ENCODE measurements at places on chromosomes 6 and 20.
A peak's percentile ranks its signal among the peaks of the same experiment; 100 is the strongest.

- DNase-seq: no peak
Measured at GRCh38 chr6:80316686-80317231, 210.3 kb downstream of the BCKDHB start.

- DNase-seq: no peak
Measured at GRCh38 chr20:33490023-33490933, at the start of gene CBFA2T2. Gene CBFA2T2, plus strand, starts transcription at chr20:33490096. Its CDS starts 172 bp downstream, at chr20:33490268.

- peak; percentile 60 for DNase-seq
Measured at GRCh38 chr6:97705568-97705967, 422.6 kb upstream of the MMS22L start.

- DNase-seq: no peak
Measured at GRCh38 chr6:76881414-76881813, 581.9 kb downstream of the HTR1B start.

DNA sequence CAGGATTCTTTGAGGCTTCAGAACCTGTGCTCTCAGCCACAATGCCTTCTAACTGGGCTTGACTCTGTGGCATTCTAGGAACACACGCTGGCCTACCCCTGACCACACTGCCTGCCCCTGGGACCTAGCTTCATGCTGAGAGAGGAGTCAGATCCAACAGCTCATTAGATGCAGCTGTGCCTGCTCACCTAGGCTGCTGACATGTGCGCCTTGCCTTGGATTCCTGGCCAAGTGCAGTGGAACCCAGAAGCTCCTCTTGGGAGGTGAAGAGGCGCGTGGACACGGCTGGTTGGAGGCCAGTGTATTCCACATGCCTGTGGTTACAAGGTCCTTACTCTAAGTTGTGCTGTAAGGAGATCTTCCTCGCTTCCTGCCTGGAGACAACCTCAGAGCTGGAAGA is 24.7 kb upstream of the KCNK16 start:
- DNase-seq: no peak

DNA sequence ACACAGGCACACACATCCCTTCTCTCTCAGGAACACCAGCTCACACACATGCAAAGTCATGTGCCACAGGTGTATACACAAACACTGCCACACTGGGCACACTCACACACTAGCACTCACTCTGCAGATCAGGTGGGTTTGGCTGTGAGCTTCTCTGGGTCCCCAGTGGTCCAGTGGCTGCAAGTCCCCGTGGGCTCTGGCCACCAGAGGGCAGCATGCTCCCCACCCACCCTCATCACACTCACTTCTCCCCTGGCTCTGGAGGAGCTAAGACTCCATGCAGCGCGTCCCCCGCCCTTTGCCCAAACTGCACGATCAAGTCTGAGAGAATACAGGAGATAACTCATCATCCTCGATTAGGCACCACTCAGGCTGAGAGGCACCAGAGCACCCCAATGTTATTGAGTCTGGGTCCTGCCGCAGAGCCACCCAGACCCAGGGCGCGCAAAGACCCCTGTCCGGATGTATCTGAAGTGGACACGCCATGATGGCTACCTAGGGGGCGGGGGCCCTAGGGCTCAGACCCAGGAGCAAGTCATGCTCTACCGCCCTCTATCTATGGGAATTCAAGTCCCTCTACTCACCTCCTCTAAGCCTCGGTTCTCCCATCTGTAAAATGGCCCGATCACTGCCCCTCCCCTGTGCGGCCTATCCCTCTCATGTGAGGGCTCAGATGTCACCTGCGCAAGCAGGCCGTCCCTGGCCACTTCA is 90.5 kb downstream of the GRM4 start:
- peak; percentile 92 for DNase-seq

DNA sequence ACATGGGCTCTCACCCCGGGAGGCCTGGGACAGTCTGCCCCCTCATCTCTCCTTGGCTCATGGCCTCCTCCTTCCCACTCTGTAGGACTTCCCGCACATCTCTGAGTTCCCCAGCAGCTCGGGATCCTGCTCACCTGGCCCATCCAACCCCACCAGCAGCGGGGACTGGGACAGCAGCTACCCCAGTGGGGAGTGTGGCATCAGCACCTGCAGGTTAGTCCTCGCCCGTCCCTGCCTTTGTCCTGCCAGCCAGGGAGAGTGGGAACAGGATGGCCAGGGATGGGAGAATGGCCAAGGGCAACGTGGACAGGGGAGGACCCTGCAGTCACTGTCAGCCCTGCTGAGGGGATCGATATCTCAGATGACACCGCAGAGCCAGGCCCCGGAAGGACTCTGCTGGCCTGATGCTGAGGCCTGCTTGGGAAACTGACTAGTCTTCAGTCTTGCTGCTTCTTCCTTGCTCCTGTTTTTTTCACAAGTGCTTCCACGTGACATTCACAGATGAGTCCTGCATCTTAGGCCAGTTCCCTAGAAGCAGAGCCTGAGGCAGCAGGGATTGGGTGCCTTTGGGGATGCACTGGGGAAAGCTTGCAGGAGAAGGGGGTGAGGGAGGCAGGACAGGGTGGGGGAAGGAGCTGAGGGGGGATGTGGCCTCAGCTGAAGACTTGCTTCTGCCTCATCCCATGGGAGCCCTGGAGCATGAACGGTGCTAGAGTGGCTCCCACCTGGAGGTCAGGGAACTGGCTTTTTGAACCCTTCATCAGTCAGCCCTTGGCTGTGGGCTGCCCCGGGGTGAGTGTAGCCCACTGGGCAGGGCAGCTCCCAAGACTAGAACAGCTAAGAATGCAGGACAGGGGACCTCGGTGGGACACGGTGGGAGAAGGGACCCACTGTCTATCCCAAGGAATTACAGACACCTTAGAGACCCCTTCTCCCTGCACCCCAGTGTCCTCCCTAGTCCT is 120.1 kb downstream of the JPH2 start:
- peak; percentile 30 for DNase-seq

DNA sequence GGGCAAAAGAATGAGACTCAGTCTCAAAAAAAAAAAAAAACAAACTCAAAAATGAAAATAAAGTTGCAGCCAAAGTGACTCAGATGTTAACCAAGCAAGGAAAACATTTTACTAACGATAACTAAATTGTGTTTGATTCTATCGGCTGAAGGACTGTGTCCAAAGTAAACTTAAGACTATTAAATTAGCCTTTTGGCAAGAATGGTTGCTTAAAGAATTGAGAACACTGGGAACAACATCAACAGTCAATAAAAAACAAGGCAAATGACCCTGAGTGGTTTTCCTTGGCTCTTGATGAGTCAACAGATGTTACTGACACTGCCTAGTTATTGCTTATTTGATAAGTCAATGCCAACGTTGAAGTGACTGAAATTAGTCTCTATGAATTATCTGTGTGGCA is 36.7 kb downstream of the POU3F2 start:
- no peak for DNase-seq

GRCh38 chr6:68343901-68344300 is 291.2 kb upstream of the ADGRB3 start:
- DNase-seq: peak; percentile 86

- DNase-seq: peak; percentile 87
Measured at GRCh38 chr20:47220161-47220582, 136.3 kb downstream of the ZMYND8 start.

- DNase-seq: no peak
Measured at GRCh38 chr6:44497807-44498206, 110.3 kb downstream of the CDC5L start.

DNA sequence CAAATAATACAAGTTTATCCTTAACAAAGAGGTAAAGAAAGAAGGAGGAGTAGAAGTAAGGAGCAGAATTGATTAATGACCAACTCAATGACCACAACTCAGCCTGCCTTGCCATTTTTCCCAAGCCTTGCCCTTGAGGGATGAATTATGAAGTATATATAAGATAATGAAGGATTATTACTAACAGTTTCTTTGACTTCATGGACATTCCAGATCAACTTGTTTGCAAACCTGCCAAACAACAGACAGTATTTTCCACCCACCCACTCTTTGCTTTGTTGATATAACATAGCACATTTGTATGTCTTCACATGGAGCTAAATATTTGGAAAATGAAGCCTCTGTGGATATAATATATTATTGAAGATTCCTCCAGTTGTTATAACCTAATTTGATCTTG is 9.9 kb upstream of the C6orf141 start:
- no peak for DNase-seq

DNA sequence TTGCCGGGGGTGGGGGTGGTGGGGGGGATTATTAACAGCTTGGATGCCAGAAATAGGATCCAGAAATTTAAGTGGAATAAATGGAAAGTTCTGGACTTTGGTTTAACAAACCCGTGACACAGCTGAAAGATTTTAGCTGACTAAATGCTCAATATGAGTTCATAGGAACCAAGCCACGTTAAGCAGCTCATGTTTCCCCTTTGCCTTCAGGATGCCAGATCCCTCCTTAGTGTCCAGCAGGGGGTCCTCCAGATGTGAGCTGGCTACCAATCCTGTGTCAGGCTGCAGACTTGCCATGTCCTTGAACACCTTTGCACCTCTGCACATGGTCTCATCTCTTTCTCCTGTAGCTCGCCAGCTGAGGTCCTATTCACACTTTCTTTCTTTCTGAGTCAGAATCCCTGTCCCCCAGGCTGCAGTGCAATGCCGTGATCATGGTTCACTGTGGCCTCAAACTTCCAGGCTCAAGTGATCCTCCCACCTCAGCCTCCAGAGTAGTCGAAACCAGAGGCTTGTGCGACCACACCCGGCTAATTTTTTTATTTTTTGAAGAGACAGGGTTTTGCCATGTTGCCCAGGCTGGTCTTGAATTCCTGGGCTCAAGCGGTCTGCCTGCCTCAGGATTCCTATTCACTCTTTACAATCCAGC is 133.3 kb upstream of the ARMC2 start:
- DNase-seq: peak; percentile 45

- no peak for DNase-seq
Measured at GRCh38 chr6:41970436-41970846, 28.8 kb upstream of the CCND3 start.

- DNase-seq: peak; percentile 91
Measured at GRCh38 chr6:3162565-3163247, 5.4 kb upstream of the TUBB2A start.

- DNase-seq: no peak
Measured at GRCh38 chr20:60123096-60123495, 164.9 kb downstream of the CDH26 start.

DNA sequence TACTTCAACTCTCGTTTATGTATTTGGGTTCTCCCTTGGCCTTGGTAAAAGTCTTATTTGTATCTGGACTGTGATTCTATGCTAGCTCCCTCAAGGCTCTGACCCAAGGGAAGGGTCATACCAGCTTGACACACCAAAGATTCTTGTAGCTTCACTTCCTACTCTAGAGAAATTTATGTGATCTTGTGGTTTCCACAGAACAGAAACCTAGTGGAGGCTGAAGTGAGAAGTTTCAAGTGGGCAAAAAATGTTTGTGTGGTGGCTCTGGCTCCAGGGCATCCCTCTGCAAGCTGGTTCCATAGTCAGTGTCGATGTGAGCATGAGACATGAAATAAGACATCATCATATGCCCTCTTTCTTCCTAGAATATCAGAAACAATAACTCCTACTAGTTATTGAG is 48.1 kb upstream of the TNFRSF21 start:
- DNase-seq: no peak

DNA sequence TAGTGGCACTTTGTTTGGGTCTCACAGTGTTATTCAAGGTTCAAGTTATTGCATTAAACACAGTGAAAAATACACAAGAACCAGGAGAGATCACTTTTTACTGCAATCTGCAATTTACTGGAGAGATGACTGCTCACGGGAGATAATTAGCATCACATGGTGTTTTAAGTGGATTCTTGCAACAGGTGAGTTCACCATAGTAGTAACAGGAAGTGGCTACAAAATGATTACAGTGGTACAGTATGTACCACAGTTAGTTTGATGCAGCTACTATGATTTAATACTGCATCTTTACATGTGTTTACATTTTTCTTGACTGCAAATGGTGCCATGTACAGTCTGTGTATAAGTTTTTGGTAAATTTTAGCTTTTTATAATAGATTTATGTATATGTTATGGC is 96.5 kb upstream of the SCP2D1 start:
- no peak for DNase-seq

- no peak for DNase-seq
Measured at GRCh38 chr6:152673236-152673635, 24.5 kb upstream of the MYCT1 start.

- no peak for DNase-seq
Measured at GRCh38 chr20:36645998-36646397, at the start of gene SLA2. Gene SLA2, minus strand, starts transcription at chr20:36646196. Its CDS starts 4,861 bp downstream, at chr20:36641335.

- peak; percentile 42 for DNase-seq
Measured at GRCh38 chr6:36368921-36369865, 18.3 kb downstream of the ETV7 start.

GRCh38 chr6:43221046-43221972 is 8.0 kb downstream of the DNPH1 start:
- DNase-seq: no peak

DNA sequence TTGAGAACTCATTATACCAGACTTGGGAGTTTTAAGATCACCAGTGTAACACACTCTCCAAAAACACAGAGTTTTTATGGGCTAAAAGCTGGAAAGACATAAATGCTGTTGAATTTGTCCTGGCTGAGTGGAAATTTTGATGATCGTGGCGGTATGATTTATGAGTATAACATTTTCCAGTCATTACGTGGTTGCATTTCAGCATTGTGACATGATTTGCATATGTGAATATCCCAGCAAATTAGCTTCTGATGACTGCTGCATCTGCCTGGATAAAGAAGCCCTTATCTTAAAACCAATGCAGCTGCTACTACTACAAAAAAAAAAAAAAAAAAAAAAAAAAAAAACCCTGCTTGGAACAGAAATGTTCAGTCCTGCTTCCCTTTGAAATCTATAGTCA is 850.9 kb downstream of the TFAP2A start:
- DNase-seq: no peak
